ENCODE measurements at places on chromosomes 11 and 22.

DNA sequence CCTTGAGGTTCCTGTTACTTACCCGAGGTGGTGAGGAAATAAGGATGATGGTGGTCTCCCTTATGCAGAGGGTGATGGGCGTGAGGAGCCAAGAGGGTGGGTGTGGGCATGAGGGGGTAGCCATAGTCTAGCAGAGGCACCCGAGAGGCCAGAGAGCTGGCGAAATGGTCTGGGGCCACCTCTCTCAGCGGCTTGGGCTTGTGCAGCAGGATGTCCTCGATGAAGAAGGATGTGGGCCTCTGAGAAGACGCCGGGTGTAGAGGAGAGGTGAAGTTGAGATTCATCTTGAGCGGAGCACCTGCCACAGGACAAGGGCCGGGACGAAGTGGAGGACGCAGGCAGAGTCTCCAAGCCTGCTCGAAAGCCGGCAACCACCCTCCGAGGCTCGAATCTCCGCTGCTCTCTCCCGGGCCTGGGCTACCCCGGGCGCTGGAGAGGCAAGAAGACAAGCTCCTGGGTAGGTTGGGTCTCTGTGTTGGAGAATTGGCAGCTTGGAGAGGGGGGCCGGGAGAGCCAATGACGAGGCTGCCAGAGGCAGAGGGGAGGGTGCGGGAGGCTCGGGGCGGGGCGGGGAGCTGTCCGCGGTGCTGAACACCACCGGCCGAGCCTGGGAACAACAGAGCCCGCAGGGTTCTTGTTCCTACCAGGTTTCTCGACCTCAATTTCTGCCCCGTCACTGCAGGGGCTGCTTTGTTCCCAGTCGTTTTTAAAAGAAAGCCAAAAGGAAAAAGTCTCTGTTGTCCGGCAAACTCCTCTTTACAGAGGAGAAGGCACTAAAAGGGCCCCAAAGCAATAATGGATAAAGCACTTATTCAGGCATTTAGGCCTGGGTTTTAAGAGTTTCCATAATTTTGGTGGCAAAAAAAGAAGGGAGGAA is at the start of gene BSX:
TSS of gene BSX (minus strand) at position 447 of the 877 bp plus-strand sequence. CDS start at position 284, 163 bp downstream.
- peak; percentile 7 for DNase-seq

DNA sequence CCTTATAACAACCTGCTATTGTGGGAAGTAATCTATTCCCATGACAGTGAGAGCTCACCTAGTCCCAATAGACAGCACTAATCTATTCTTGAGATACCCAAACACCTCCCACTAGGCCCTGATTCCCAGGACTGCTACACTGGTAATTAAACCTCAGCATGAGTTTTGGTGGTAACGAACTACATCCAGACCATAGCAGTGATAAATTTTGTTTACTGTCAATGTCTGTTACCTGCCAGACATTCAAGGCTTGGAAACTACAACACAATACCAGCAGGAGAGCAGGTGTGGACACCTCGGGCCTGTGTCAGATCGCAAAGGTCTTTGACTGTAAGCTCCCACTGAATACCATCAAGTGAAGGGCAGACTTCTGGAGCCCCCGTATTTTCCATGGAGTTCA is 187.1 kb downstream of the ARHGAP42 start:
- DNase-seq = no peak

DNA sequence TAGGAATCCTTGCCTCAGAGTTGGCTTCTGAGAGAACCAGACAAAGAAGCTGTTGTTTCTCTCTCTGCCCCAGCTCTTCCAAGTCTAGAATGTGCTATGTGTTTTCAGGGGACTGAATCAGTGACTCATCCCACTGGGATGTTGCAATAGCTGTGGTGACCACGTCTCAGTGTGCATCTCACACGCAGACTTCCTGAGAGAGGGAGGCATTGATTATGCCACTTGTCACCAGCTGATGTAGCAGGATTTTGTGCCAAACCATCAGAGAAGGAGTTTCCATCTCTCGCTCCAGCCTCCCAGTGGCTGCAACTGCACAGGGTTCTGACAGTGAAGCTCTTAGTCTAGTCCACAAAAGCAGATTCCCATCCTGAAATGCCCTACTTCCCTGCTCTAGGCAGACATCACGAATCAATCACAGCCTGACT is 455.8 kb downstream of the MIAT start:
- no peak for DNase-seq

DNA sequence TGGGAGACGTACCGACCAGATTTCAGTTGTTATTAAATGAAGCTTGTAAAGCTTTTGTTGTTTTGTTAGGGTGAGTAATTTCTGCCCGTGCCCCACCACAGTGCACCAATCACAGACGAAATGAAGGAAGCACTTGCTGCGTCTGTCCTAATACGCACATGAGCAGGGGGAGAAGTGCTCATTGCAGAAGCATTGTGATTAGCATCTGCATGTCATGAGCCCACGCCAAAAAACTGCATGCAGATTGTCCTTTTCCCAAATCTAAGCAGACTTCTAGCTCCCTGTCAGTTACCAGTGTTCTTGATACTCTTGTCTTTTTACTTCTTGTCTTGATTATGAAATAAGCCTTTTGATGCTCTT is 15.5 kb downstream of the RBX1 start:
- DNase-seq = no peak

GRCh38 chr11:62171261-62171723 is 18.7 kb upstream of the SCGB1D1 start:
- DNase-seq = peak; percentile 39

GRCh38 chr22:35638410-35638809 is 9.8 kb upstream of the APOL6 start:
- no peak for DNase-seq

DNA sequence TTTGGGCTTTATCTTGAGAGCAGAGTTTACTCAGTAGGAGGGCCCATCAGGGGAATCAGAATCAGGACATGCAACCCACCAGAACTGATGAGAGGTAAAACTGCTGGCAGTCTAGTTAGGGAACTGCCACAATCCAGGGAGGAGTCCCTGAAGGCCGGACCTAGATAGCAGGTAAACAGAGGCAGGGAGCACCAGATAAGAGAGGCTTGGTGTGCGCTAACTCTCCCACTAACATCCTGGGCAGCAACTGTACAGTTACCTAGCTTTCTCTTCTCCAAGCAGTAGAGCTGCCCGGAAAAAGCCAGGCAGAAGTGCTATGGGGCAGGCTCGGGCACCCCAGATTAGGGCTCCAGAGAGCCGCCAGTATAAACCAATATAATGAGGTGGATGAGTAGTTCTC is 865 bp upstream of the AMOTL1 start:
- no peak for DNase-seq

GRCh38 chr11:66133216-66133775 is 63.2 kb downstream of the PACS1 start:
- DNase-seq = no peak

DNA sequence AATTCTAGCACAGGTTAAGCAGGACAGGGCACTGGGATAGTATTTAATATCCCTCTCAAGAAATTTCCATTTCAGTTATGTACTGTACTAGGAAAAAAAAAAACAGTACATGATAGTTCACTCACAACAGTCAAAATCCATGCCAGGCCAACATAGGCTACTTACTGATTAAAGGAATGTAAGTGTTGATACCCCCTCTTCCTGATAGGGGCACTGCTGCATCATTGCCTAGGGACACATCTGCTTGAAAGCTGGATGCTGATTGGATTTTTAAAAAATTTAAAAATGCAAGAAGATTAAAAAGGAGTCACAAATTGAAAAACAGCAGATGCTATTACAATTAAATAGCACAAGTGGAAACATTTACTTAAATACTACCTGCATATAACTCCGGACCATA is 43.4 kb downstream of the APOL5 start:
- no peak for DNase-seq

DNA sequence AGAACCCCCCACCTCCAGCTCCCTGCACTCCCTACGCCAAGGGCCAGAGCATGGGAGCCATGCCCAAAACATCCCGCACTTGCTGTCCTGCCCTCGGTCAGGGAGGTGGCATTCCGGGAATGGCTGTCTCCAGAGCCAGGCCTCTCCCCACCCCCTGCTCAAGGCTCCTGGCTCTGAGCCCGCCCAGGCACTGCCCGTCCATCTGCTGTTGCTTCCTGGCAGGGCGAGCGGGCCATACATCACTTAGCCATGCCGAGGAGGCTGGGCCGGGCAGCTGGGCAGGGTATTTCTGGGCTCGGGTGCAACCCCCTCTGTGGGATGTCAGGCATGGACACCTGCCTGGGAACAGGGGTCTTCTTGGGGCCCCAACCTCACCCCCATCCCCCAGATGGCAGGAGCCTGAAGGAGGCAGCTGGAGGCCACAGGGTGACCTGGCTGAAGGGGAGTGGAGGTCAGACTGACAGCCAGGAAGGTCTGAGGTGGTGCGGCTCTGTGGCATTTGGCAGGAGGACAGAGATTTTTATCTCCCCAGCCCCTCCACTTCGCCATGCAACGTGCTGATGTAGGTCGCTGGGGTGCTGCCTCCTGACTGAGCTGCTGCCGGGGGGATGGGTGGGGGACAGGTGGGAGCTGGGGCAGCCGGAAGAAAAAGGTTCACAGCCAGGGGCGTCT is 8.7 kb upstream of the CABP7 start:
- DNase-seq = no peak

DNA sequence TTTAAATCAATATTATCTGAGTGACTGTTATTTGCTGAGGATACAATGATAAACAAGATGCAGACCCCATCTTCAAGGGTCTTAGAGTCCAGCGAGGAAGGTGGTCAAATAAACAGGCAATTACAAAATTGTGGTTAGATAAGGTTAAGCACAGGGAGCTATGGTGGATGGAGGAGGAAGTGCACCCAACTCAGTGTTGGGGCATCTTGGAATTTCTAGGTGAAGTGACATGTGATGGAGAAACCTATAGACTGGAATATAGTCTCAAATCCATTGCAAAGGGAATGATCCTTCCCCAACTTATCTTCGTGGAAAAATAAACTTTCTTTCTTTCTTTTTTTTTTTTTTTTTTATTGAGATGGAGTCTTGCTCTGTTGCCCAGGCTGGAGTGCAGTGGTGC is 3.4 kb upstream of the PTPRJ start:
- DNase-seq = no peak

DNA sequence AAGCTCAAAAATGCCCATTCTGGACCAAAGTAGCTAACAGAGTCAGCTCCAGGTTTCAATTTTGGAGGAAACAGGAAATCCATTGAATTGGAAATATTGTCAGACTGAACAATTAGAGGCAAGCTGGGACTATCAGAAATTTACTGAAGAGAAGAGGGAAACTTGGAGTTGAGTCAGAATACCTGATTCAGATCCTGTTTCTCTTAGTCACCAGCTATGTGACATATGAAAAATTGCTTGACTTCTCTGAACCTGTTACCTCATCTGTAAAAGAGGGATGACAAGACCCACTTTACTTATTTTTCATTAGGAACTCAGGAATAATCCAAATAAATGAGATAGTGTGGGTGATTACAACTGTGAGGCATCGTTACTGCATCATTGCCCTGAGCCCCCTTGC is 148.9 kb upstream of the CADM1 start:
- DNase-seq = no peak

GRCh38 chr11:61193596-61193995 is 9.7 kb upstream of the PGA3 start:
- DNase-seq = no peak

GRCh38 chr22:45528046-45528445 is 25.4 kb downstream of the FBLN1 start:
- no peak for DNase-seq

DNA sequence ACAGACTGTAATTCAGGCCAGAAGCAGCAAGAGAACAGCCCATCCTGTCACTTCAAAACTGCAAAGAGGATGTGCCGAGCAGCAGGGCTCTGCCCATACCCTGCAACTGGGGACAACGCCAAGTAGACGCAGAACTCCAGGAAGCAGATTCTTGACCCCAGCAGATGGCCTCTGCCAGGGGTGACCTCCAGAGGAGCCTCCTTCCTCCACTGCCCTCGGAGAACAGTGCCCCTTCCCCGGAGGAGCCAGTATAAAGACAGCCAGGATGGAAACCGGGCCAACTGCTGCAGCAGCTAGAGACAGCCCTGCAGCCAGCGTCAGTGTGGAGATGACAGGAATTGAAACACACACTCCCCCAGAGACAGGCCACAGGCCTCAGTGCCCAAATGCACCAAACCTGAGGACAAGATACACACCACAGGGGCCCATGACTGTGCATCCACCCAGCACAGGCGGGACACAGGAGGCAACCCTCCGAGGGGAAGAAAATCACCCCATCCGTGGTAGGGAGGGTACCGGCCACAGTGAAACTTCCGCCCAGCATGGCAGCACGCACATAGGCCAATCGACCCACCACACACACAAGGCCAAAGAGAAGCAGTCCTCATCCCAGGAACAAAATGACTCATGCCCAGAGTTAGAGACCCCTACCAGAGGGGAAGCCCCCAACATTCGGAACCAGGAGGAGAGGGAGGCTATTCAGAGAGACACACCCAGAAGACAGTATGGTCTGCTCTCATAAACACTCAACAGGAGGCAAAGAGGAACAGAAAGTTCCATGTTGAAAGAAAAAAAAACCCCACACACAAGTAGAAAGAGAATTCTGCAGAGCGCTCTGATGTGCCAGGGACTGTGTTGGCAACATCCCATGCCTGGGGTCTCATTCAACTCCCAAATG is 5.6 kb downstream of the AHNAK start:
- DNase-seq = no peak

DNA sequence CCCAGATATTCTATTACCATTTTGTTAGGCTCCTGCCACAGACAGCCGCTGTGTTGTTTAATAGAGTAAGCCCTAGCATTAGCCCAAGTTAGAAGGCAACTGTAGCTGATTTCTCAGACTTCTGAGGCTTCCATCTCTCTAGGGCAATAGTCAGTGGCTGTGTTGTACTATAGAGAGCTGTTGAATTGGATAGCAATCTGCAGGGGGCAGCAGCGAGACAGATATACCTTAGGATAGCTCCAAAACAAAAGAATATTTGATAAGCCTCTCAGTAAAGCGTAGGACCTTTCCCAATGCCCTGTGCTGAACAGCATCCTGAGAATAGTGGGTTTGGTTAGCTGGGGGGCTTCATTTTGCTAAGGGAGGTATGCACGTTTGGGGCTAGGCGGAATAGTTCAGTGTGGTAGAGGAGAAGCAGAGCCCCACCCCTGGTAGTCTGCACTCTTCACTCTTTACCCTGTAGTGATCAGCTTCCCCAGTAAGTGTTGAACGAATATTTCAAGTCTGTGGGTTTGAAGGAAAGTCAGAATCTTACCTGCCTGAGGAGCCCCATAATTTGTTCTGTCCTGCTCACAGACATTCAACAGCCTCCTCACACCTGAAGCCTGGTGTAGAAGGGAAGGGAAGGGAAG is 515.1 kb downstream of the INSC start:
- DNase-seq = no peak

- DNase-seq = no peak
Measured at GRCh38 chr22:33014621-33015020, 43.6 kb downstream of the SYN3 start.

DNA sequence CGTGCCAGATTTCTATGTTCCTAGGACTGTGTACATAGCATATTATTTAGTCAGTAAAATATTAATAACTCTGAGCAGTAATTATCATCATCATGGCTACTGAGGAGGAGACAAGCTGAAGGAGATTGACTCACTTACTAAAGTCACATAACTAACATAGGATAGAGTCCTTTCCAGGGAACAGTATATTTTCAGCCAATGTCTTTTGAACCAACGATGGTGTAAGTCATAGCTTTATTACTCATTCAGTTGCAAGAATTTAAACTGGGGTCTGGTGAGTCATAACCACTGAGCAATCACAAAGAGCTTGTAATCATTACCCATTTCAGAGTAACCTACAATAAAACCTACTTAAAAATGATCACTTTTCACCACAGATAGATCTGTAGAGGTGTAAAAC is 1564.8 kb upstream of the TENM4 start:
- DNase-seq = no peak
